ENCODE measurements at places on chromosomes 7 and 10.

DNA sequence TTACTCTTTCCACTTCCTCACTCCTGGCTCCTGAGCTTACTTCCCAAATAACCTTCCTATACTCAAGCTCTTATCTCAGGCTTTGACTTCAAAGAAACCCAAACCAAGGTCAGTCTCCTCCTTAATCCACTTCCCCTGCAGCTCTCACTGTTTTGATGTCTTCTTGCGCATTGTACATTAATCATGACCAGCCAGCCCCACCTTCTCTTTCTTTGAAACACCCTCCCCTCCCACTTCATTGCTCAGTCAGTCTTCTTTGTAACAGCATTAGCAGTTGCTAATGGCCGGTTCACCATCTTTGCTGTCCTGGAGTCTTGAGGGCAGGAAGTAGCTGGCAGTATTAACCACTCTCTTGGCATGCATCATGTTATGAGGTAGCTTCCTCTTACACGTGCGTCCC, 57.9 kb upstream of the CHCHD3 start:
- no peak for DNase-seq

DNA sequence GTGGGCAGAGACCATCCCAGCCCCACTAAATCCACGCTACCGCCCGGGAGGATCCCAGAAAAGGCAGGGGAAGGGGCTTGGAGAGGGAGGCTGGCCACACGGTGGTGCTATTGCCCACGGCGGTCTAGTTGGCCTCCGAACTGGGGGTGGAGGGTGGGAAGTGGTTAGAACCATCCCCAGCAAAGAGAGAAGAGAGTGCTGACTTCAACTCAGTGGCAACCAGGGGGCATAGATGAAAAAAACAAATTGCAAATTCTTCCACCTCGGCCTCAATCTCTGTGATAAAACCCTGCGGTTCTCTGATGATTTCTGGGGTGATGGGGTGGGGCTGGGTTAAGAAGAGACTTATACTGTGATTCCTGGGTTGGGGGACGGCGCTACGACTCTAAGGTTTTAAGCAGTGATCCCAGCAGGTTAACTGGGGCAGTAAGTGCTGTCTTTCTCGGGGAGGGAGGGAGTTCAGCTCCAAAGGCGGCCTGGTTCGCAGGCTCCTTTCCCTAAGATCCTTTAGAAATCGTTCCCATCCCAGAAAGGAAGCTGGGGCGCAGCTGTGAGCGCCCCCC, 154.5 kb upstream of the LYZL2 start:
- DNase-seq: peak; percentile 89

- DNase-seq: no peak
These were observed 76.0 kb downstream of the HIP1 start for GRCh38 chr7:75662579-75663301.

DNA sequence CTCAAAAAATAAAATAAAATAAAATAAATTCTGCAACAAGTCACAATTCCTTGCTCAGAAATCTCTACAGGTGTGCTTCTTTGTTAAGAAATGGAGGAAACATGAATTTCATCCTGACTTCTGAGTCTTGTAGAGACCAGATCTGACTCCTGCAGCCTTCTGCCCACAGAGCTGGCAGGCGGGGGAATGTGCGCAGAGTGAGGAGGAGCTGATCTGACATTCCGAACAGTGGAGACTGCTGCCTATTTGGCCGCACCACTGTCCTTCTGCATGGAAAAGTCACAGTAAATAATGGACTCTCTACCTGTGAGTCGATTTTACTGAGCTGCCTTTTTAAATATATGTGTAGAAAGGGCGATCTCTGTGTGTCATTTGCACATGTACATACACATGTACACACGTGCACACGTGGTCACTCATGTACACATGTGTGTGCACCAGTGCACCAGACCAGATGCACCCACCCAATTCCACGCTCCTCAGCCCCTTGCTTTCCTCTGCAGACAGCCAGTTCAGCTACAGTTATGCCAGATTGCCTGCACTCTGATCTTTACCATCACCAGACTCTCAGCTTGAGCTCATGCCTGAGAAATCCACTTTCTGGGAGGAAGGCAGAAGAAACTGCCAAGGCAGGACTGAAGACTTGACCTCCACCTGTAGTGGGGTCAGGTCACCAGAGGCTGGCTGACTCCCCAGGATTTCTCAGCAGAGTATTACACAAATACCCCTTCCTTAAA, 54.9 kb downstream of the IKZF1 start:
- DNase-seq: no peak

- peak; percentile 49 for DNase-seq
These were observed 35.4 kb upstream of the COL13A1 start for GRCh38 chr10:69766161-69766910.

DNA sequence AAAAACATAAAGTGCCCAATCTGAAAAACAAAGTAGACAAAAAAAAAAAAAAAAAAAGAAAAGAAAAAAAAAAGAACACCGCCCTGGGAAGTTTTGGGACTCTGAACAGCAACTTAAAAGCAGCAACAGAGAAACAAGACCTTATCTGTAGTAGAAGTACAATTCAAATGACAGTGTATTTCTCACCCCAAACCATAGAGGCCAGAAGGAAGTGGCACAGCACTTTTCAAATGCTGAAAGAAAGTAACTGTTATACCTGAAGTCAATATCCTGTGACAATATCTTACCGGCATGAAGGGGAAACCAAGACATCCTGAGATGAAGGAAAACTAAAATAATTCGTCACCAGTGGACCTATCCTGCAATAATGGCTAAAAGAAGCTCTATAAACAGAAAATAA, 112.1 kb downstream of the DNAJC1 start:
- no peak for DNase-seq

- DNase-seq: no peak
These were observed 192.0 kb downstream of the ADAM12 start for GRCh38 chr10:126196281-126196680.

- DNase-seq: no peak
These were observed 6.5 kb downstream of the SLC13A1 start for GRCh38 chr7:123193235-123193634.

DNA sequence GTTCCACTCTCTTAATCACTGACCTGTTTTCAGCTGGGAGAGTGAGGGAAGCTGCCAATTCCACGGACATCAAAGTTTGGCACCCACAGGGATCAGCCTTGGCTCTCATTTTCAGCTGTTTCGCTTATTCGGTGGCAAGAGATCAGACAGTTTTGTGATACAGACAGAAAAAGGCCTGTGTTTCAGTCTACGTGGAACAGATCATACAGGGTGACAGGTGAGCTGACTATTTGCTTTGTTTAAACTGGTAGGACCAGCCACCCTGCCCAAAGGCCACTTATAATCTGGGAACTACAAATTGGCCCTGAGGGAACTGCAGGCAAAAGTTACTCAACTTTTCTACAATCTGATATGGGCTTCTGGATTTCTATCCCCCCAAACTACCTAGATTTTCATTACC, 128.6 kb downstream of the ZNF467 start:
- DNase-seq: no peak

DNA sequence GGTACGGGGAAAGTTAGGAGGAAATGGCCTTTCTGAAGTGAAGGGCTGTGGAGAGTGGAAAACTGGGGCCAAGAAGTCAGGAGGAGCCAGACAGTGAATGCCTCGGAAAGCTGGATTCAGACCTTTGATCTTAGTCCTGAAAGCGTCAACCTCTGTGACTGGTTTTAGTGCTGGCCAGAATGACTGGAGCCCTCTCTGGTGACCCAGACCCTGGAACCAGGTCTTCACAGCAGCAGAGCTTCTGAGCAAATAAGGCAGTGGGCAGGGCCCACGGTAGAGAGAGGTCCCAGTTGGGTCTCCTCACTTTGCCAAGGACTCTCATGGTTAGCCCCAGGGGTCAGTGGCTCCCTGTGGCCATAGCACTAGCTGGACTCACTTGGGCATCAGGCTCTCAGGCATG, 157.7 kb upstream of the EEPD1 start:
- no peak for DNase-seq

GRCh38 chr10:94370501-94370900, 7.8 kb upstream of the NOC3L start:
- no peak for DNase-seq

DNA sequence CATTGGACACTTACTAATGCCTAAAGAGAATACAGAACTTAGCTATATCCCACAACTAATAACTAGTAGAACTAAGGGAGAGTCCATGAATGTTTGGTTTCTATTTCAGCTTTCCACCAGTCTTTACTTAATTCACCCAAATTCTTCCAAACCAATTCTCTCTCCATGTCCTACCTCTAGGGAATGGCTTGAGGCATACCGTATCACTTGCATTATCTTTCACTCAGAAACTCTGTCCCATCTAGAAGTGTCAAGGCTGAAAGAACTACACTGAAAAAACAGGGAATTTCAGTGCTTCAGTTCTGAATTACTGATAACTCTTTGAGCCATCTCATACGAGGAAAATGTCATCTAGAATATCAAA, 758 bp downstream of the TMEM168 start:
- DNase-seq: no peak

- no peak for DNase-seq
These were observed 87.8 kb upstream of the DKK1 start for GRCh38 chr10:52226197-52226847.

- DNase-seq: no peak
These were observed 187.7 kb downstream of the HECW1 start for GRCh38 chr7:43300121-43300520.

DNA sequence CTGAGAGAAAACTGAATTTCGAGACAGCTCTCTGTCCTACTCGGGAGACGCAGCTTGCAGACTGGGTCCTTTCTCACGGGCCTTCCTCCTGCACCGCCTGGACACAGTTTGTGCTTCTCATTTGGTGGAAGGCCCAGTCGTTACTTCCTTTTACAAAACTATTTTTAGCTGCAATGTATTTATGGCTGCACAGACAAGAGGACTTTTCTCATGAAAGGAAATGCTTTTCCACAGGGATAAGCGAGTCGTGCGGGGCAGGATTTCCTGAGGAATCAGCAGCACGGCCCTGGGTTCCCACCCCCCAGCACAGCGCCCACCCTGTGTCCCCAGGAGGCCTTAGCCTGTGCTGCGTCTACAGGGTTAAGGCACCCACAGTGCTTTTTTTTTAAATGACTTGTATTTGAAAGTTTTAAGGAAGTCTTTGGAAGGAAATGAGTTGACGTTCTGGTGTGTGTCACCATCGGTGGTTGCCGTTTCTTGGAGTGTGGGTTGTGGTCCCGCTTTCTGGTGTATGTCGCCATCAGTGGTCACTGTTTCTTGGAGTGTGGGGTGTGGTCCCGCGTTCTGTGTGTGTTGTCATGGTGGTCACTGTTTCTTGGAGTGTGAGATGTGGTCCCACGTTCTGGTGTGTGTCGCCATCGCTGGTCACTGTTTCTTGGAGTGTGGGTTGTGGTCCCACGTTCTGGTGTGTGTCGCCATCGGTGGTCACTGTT, 50.9 kb downstream of the INPP5A start:
- DNase-seq: no peak

GRCh38 chr10:106825576-106826364, 338.7 kb downstream of the SORCS1 start:
- no peak for DNase-seq

GRCh38 chr7:105644937-105645336, 63.6 kb upstream of the EFCAB10 start:
- DNase-seq: no peak

- DNase-seq: no peak
These were observed 70.5 kb downstream of the ZNF22 start for GRCh38 chr10:45071043-45071813.

GRCh38 chr10:124517931-124518330, 56.3 kb downstream of the LHPP start:
- DNase-seq: no peak

DNA sequence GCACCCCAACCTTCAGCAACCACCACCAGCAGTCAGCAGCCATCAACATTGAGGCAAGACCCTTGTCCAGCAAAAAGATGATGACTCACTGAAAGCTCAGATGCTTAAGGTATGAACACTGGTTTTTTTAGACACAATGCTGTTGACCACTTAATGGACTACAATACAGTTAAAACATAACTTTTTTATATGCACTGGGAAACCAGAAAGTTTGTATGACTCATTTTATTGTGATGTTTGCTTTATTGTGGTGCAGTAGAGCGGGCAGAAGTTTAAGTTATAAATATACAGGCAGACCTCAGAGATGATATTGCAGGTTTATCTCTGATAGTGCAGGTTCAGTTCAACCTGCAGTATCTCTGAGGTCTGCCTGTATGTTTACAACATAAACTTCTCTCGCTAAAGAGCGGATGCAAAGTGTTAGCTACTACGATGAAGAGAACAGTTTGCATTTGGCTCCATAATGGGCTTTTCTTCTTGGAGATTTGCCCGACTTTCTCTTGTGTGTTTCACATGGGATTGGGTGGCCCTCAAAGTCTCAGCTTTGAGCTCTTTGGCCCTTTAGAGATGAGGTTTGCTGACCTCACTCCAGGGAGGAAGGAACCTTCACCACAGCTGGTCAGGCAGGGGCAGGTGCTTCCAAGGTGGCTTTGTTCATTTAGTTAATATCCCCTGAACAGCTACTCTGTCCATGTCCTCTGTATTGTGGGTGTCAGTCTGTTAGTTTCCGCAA, 84.4 kb upstream of the SHH start:
- no peak for DNase-seq

- no peak for DNase-seq
These were observed 135.5 kb downstream of the ZNF22 start for GRCh38 chr10:45136256-45136655.

DNA sequence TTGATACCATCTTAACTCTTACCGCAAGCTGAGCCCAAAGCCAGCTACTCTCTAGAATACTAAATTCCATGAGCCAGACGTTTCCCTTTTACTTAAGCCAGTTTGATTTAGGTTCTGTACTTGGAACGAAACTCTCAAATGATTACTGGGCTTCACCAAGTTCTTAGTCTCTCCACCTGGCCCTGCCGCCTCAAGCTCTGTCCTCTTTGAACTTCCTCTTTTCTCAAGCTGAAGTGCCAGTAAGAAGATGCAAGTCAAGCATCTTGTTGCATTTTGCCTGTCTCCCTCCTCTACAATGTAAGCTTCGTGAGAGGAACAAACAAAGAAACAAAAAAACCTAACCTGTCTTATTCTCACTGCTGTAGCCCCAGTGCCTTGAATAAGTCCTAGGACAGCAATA, 358.2 kb upstream of the NPVF start:
- no peak for DNase-seq

DNA sequence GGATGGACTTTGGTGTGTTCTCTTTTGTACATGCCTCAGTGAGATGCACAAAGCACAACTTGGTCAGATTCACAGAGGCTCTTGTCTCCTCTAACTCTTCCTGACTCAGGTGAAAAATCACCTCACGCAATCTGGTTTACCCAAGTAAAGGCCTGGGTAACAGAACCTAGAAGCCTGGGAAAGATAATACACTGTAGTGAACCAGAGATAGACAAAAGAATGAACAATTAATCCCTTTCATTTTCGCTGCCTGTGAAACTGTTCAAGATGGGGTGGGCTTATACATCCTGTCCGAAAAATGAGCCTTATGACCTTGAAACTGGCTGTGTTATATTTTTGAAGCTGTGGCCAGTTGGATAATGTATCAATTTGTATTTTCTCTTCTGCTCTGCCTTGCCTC, 678.9 kb upstream of the TEX47 start:
- DNase-seq: no peak

DNA sequence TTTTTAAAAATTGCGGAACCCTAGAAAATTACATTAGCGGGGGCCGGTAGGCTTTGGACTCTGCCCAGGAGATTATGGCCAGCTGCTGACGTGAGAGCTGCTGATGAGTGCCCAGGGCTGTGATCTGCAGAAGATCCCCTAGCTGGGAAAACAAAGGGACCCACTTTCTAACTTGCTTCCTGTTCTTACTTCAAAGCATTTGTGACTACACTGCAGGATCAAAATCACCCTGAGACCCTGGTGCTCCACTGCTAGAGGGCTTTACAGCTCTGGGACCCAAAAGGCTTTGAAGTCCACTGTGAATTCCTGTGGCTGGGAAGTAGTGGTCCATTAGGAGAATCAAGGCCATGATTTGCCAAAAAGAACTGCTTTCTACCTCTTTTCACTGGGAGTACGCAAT, 499.4 kb upstream of the AKR1E2 start:
- DNase-seq: no peak

- DNase-seq: no peak
These were observed 4.3 kb upstream of the AKR1C3 start for GRCh38 chr10:5089865-5090264.
